ENCODE measurements at places on chromosomes 4 and X.

DNA sequence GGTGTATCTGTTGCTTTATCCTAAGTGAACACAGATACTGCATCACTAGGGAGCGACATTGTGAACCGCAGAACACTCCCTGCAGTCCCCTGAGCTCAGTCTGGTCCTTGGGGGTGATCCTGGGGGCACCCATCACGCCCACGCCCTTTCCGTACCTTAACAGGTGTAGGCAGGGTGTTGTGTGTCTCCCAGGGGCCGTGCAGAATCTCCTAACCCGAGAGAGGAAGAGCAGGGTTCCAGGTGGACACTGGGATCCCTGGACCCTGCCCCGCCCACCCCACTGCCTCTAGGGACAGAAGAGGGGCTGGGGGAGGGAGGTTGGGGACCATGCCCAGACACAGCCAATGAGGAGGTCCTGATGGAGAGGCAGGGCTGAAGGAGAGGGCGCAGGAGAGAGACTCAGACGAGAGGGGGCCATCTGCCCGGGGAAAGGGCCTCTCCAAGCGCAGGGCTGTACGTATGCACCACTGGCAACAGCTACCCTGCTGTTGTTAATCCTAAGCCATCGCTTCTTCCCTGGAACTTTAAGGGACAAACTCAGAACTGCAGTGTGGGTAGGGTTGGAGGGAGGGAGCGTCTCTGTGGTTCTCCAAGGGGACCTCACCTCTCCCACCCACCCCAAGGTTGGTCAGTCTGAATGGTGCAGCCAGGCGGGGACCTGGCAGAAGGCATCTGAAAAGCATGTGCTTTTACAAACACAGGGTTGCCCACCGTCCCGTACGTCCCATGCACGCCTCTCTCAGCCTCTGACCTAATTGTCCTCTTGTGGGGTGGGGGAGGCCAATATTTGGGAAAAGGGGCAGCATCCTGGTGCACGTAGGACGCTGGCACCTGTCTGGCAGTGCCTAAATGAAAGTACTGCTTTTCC is 2.5 kb downstream of the P2RY8 start:
- no peak for DNase-seq

DNA sequence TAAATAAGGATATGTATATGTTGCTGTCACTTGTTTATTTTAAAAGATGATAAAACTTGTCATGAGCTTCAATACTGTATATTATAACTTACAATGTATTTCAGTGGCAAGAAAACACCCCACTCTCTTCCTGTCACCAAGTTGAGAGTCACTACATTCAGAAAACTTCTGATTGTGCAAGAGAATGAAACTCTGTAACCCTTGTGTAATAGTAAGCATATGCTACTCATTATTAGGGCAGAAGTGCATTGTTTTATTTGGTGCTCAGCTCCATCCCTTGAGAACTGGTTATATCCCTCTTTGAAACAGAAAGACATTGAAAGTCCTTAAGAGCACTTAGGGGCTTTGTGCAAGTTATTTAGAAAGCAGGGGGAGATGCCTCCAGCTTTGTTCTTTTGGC is 594.5 kb downstream of the ARAP2 start:
- no peak for DNase-seq

GRCh38 chrX:105543283-105543682 is 279.1 kb upstream of the NRK start:
- no peak for DNase-seq

- DNase-seq = no peak
These were observed 10.5 kb upstream of the EIF4E start for GRCh38 chr4:98939438-98939837.

DNA sequence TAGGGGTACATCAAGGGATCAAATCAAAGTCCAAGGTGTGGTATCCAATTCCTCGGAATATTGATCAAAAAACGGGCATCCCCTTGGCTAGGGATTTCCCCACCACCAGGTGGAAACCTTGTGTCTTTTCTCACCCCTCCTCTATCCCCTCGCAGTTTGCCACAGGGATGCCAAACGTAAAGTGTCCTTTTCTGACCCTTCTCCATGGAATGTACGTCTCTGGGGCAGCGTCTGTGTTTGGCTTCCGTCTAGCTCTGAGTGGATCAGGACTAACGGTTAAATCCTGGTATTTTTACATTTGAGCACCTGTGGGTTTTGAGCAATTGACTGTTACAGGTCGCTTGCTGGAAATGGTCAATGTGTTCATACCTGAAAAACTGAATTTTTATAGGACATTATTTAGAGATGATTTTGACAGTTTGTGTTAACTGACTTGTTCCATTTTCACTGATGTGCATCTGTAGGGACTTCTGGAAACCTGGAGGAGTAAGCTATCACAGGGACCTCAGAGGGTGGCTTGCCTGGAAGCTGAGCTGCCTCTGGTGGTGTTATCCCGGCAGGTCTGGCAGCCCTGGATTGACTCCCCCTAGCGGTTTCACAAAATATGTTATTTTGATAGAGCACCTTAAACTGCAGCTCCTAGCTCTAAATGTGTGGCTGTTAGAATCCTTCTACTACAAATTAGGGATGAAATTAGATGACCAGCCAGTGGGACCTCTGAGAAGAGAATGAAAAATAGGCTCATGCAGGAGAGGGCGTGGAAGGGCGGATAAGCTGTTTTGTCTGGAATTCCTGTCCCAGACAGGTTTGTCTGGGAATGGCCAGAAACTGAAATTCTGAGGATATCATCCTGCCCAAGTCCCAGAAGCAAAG is 8.8 kb upstream of the MGST2 start:
- DNase-seq = peak; percentile 87

- no peak for DNase-seq
These were observed 158.7 kb downstream of the BTC start for GRCh38 chr4:74635490-74636123.

GRCh38 chrX:68146054-68146453 is 287.2 kb downstream of the OPHN1 start:
- DNase-seq = peak; percentile 61

DNA sequence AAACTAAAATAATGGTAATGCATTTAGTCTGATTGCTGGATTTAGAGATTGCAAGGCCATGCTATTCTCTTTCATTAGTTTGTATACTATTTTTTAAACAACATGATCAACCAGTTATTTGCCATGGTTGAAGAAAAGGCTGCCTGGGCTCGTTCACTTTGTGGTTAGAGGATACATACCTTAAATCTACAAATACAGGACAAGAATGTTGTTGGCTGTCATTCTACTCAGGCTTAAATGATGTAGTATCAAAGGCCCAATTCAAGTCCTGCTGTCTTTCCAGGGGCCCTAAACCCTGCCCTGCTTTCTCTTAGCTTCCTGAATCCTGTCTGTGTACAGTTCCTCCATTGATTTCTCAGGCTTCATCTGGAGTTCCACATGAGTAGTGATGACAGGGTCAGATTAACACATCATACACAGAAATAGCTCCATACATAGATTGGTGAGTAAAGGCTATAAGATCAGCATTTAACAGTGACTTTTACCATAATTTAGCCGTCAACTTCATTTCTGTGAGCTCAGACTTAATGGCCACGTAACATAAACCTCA is 114.9 kb upstream of the GPRIN3 start:
- DNase-seq = no peak

DNA sequence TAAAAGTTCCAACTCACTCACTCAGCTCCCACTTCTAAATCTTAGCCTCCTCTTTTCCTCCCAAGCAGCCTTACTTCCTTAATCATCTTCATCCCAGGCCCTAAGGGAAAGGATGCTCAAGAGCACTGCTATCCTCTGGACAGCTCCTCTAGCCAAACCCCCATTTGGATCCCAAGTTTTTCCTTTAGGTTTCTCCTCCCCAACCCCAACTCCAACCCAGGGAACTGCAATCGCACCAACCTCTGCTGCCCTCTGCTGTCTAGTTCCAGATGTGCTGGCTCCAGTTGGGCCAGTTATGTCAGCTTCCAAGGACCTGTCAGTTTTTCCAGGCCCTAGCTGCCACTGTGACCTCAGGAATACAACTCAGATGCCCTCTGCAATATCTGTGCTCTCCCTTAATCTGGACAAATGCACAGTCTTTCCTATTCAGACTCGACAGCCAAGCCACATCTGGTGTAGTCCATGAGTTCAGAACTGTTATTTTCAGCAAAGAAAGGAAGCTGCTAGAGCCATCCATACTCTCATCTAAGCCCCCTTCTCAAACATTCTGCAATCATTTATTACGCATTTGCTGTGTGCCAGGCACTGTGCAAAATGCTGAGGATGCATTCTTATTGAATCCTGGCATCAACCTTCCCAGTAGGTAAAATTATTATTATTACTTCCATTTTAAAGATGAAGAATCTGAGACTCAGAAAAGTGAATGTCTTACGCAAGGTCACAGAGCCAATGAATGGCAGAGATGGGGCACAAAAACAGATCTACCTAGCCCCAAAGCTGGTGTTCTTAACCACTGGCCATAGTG is 12.3 kb upstream of the XPNPEP2 start:
- peak; percentile 73 for DNase-seq

DNA sequence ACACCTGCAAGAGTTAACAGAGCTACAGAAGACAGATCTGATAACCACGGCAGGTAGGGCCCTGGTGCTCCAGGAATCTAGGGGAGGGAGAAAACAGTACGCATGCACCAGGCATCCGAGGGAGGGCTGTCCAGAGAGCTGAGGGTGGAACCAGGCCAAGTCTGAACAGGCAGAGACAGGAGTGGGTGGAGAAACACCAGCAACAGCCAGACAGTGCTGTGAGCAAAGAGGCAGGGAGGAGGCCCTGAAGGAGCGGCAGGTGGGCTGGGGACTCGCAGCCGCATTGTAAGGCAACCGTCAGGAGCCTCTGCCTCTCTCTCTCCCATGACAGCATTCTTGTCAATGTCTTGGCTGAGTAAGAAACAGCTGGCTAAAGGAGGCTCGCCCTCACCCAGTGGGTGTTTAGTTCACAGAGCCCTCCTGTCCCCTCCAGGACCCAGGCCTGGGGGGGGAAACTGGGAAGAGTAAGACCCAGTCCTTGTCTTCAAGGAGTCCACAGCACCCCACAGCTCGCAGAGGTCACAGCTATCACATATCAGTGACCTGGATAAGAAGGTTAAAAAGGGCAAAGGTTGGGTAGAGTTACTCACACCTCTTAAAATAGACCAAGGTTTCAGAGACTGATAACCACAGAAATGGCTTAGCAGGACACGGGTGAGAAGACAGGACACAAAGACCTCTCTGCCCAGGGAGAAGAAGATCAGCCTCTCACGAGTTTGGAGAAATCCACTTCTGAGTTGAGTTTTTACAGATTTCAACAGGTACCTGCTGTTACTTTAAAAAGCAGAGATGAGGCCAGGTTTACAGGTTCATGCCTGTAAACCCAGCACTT is 10.5 kb downstream of the ACSL1 start:
- DNase-seq = peak; percentile 80

DNA sequence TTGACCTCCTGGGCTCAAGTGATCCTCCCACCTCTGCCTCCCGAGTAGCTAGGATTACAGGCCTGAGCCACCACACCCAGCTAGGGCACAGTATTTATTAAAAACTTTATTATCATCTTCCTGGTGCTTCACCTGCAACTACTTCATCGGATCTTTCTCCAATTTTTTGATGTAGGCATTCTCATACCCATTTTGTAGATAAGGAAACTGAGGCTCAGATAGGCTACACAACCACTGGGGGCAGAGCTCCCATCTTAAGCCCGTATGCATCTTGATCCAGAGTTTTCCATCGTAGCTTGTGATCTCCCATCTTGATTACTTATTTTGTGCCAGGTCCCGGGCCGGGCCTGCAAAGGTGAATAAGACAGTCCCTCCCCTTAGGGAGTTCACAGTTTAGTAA is 68.1 kb upstream of the BCOR start:
- no peak for DNase-seq

DNA sequence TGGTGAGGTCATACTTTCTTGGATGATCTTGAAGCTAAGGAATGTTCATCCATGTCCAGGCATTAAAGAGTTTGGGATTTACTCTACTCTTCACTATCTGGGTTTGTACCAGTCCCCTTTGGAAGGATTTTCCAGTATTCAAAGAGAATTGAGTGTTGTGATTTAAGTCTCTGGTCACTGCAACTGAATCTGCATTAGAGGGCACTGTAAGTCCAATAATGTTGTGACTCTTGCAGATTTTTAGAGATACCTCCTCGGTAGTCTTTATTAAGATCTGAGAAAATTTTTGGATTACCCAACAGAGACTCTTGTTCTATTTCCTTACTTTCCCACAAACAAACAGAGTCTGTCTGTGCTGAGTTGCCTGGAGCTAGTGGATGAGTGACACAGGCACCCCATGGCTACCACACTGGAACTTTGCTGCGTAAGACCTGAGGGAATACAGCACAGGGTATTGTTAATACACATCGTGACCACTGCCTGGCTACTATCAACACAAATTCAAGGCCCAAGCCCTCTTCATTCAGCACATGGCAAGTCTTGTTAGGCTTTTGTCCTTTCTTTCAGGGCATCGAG is 357.1 kb upstream of the KLHL4 start:
- no peak for DNase-seq

DNA sequence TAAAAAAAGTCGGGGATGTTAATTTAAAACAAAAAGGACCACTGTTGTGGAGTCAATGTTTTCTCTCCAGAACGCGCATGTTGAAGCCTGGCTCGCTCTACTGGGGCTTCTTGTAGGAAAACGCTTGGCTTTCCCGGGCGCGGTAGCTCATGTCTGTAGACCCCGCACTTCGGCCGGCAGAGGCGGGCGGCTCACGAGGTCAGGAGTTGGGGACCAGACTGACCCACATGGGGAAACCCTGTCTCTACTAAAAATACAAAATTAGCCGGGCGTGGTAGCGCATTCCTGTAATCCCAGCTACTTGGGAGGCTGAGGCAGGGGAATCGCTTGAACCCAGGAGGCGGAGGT is 15.6 kb downstream of the NELFA start:
- no peak for DNase-seq

DNA sequence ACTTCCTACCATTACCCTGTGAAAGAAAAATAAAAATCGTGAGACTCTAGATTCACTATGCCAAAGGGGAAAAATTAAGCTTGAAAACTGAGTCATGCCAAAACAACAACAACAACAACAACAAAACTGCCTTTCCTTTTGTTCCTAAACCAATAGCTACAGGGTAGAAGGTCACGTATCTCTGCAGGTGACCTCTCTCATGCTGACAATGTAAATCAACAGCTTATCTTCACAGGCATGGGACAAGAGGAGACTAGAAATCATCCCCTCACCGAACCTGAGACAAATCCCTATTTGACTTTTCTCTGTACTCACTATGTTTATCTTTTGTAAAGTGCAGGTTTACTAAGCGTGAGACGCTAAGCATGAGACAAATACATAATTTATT is 20.5 kb upstream of the AADAT start:
- no peak for DNase-seq

DNA sequence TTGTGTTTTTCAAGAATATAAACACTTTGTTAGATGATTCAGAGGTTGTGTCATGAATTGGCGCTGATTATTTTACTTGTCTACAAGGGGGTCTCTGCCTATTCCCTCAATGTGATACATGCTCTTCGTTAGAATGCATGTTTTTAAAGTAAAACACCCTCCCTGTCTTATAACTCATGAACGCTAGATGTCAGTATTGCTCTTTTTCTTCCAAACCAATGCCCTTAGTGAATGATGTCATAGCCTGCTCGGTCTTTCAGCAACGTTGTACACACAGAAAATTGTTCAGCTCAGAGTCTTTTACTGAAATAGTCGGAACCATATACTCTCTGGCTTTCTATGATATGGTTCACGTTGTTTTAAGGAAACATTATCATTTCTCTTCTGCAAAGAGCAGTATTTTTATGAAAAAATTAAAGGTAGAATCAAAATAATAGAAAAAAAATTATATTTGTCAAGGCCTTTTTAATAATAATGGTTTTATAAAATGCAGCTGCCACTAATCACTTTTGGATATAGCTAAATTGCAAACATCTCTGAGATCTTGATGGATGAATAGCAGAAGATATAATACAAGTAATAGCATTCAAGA is 292.9 kb downstream of the TLL1 start:
- peak; percentile 81 for DNase-seq

- DNase-seq = peak; percentile 79
These were observed 809 bp downstream of the MND1 start for GRCh38 chr4:153345012-153345981.
